ENCODE measurements at places on chromosomes 16 and 17.
A peak's percentile ranks its signal among the peaks of the same experiment; 100 is the strongest.

- no peak for DNase-seq
These were observed 977.4 kb downstream of the KCNJ18 start for GRCh38 chr17:22669721-22670120.

GRCh38 chr17:69227541-69227940 lies 1.1 kb downstream of the ABCA10 start:
- DNase-seq: no peak

DNA sequence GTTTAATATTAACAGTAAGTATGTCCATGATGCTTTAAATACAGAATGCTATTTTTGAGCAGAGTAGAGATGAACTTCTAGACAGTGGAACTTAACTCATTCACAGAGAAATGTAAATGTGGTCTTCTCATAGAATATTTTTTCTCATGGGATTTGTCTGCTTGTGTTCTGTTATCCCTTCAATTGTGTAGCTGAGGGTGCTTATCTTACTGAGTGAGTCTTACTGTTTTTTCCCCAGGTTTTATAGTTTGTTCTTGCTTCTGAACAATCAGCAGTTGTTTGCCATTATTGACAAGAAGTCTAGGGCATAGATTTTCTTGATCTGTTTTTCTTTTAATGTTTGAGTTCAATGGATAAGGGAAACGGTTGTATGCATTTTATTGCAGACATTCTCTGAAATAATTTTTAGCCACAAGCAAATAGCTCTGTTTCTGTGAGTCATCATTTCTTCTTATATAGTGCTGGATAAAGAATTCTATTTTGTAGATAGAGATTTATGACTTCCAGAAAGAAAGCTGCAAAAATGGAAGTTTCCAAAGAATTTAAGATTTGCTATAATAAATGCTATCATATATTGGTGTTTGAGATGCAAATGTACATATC lies 60.5 kb downstream of the NF1 start:
- DNase-seq: peak; percentile 66

DNA sequence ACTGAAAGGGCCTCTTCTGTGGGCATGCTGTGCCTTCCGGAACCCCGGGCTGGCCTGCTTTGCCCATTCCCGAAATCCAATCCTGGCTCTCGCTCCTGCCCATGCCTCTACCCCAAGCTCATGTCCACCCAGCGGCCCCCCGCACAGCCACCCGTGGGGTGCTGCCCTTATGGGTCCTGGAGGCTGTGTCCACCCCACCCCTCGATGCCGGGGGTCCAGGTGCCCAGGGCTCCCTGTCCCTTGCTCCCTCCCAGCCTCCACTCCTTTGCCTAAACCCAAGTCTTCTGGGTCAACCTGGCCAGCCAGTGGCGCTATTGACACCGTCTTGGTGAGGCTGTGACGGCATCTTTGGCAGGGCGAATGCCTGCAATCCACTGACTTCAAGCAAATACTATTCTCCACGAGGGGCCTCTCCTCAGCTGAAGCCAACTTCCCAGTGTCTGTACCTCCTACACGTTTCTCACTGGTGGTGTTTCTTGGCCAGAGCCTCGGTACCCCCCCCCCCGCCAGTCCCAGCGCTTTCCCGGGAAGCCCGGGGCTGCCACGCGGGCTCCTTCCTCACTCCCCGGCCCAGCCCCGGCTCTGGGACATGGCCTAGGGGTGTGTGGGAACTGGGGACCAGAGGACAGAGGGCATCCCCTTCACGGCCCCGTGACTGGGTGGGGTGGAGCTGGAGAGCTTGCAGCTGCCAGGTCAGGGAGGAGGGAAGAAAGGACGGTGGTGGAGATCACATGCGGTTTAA lies 12.2 kb upstream of the DUS1L start:
- no peak for DNase-seq

- no peak for DNase-seq
These were observed 19.8 kb downstream of the TAF1C start for GRCh38 chr16:84166796-84167695.

GRCh38 chr17:77385750-77386501 lies 245.2 kb downstream of the SEC14L1 start:
- DNase-seq: no peak

- DNase-seq: no peak
These were observed 491 bp downstream of the POLR2C start for GRCh38 chr16:57462978-57463362.

- DNase-seq: no peak
These were observed 68.5 kb downstream of the RPTOR start for GRCh38 chr17:80612997-80613731.

DNA sequence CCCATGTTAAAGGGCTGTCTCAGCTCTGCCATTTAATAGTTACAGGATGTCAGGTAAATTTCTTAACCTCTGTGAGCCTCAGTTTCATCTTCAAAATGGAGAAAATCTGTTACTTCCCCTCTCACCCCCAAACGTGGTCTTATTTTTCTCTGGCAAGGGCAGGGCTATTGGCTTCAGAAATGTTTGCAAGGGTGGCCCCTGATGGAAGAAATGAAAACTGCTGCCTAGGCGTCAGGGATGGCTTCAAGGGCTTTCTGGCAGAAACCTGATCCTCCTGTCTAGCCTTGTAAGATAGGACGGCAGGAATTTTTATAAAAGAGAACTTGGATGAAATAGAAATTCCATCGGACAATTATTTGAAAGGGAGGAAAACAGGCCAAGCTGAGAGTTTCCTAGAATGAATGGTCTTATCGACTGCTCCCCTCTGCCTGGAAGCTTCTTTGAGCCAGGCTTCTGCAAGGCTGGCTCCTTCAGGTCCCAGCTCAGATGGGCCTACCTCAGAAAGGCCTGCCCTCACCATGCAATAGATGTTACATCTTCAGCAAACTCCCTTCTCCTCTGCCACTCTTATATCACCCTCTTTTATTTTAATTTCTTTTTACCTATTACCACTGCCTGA lies 43.0 kb upstream of the TANGO6 start:
- DNase-seq: peak; percentile 90

- no peak for DNase-seq
These were observed 76.1 kb downstream of the RAI1 start for GRCh38 chr17:17757391-17757791.

DNA sequence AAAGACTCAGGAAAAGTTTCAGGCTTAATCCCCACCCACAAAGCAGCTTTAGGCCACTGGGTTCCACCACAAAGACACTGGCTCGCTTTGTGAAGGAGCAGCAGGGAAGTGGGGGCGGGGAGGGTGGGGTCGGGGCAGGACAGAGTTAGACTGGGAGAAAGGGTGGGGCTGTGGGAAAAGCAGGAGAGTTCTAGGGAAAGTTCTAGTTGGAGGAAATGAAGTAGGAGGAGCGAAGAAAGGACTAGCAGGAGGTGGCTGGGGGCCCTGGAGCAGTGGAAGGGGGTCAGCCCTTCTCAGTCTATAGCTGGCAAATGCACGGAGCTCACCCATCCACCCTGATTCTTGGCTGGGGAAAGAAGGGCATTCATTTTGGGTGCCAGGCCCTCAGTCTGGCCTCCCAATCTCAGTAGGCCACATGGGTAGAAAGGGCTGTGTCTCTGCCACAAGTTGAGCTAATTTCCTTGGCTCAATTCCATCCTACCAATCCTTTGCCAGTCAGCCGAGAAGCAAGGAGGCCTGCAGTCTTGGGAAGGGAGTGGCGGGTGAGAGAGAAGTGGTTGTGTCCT lies 4.6 kb downstream of the INPP5K start:
- no peak for DNase-seq

GRCh38 chr17:6473128-6473767 lies 29.0 kb downstream of the PIMREG start:
- DNase-seq: peak; percentile 58

DNA sequence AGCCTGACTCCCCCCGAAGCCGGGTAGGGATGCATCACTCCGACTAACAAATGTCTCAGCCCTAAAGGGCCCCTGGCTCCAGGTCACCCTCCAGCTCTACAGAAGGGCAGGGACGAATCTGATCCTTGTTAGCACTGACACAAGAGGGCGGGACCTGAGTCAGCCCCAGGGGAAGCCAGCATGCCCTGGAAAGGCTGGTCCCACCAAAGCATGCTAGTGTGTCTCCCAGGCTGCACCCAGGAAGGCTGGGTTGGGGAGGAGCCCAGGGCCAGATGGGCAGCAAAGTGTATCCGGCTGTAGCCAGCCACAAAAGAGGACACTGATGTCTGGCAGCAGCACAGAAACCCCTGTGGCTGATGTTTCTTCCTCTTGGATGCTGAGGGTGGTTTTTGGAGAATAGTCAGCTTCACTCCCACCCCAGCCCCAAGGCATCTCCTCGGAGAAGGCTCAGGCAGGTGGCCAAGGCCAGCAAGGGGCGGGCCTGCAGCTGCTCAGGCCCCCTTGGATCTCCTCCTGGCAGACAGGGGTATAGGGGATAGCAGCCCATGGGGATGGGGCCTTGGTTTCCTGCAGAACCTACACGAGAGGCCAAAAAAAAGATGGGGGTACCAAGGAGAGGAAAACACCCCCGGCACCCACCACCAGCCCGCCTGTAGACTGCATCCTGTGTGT lies 11.0 kb downstream of the NATD1 start:
- no peak for DNase-seq

GRCh38 chr17:36885771-36886377 lies 51.4 kb upstream of the LHX1 start:
- no peak for DNase-seq

GRCh38 chr16:17303101-17303500 lies 167.7 kb downstream of the XYLT1 start:
- DNase-seq: no peak

DNA sequence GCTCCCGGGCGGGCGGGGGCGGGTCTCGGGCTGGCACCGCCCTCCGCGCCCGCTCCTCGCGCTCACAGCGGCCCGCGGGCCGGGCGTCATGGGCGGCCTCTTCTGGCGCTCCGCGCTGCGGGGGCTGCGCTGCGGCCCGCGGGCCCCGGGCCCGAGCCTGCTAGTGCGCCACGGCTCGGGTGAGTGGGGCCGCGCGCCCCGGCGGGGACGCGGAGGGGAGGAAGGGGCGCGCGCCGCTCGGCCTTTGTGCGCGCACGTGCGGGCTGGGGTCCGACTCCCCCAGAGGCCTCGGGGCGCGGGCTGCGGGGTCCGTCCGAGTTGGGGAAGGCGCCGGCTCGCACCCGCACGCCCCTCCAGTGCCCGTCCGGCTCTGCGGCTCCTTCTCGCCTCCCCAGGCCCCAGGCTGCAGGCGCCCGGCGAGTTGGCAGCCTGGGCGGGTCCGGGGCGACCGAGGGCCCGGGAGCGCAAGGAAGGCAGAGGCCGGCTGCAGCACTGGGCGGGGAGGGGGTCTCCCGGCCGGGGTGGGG lies at the start of gene NME4:
TSS of gene NME4 (plus strand) at position 65 of the 527 bp plus-strand sequence. CDS start at position 89, 24 bp downstream.
- peak; percentile 40 for DNase-seq

DNA sequence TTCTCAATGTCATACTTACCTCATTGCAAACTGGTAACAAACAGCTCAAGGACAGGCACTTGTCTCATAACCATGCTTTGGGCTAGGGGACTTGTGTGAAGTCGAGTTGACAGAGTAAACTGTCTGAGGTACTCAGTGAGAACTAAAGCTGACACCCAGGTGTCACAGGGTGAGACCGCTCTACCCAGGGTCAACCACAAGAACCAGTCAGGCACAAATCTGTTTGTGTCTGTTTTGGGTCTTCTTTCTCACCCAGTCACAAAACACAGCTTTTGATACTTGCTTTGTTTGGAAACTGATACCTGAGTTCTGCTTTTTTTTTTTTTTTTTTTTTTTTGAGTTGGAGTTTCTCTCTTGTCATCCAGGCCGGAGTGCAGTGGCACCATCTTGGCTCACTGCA lies 161.1 kb downstream of the STX8 start:
- no peak for DNase-seq

GRCh38 chr16:11602321-11602720 lies 15.6 kb upstream of the LITAF start:
- DNase-seq: no peak

DNA sequence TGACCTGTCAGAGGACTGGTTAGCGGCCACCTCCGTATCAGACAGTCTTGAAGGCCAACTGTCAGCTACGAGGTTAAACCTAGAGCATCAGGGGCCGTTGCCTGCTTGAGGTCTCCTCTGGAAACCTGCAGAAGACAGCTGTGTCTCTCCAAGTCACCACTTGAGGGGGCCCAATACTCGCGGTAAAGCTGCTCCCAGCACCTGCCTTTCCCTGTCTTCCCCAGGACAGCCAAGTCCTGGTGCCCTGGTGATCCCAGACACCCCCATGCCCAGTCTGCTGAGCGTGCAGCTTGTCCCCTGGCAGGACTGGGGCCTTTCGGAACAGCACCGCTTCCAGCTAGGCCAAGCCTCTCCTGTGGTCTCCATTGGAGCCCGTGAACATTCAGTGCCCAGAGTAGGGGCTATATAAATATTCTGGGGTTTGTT lies 80.1 kb downstream of the DNAH17 start:
- peak; percentile 73 for DNase-seq

DNA sequence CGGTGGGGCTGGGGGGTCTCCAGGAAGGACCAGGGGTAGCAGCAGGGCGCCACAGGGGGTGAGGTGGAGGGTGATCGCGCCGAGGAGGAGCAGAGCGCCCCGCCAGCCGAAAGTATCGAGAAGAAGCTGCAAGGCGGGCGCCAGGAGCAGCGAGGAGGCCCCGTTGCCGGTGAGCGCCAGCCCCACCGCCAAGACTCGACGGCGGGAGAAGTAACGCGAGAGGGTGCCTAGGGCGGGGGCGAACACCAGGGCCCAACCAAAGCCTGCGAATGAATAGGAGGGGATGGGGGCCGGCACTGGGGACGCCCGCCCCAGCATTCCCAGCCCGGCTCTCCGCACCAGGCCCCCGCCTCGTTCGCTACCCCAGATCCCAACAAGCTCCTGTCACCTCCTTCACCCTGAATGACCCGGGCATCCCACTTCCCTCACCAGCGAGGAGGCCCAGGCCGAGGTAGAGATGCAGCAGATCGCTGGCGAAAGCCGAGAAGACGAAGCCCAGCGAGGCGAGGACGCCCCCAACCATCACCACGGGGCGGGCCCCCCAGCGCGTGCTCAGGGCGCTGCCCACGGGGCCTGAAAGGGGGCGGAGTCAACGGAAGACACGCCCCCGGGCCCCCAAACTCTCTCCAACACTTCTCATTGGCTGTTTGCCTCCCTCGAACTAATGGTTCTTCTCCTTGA lies 1.3 kb downstream of the SLC16A11 start:
- DNase-seq: no peak

DNA sequence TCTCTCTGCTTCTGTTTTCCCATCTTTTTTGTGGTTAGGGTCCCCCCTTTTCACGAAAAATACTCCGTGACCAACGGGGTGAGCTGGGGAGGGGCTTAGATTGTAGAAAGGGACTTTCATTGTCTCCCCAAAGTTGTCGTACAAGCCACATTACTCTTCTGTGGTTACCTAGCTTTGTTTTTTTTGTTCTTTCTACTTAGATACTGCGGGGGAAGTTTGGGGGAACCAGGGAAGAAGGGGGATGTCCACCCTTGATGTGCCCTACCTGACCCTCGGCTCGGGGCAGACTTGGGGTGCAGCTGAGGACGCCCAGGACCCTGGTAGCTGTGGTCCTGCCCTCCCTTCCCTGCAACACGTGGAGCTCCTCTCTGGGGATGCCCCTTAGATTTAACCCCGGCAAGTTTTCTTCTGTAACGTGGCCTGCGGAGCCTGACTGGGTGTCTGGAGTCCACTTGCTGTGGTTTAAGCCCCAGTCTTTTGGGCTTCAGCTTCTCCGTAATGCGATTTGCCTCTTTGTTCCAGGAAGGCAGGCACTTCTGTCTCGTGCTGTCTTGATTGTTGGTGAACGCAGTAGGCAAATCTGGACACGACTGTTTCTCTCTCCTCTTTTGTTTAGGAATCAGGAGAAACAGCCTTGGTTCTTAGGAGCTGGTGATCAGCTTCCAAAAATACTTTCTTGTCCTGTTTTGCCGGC lies 892 bp downstream of the ABCC1 start:
- peak; percentile 42 for DNase-seq

All from fibroblast of skin of abdomen (primary cell).